ENCODE measurements at places on chromosomes 7 and 10.

DNA sequence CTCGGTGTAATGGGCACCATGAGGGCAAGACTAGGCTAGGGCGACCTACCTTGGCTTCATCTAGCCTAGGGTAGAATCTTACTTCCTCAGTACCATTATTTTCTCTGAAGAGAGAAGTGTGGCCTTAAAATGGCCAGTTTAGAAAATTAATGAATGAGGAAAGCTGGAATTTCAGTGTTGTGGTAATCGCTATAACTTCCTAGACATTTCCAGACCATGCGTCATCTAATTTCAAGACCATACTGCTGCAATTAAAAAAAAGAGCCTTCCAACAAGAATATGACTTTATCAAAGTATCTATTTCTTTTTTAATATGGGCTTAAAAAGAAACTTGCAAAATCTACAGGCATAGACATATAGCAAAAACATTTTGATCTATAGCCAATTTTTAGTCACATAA, 68.5 kb downstream of the CPVL start:
- DNase-seq = no peak

GRCh38 chr7:110988890-110989501, 101.9 kb upstream of the LRRN3 start:
- no peak for DNase-seq

DNA sequence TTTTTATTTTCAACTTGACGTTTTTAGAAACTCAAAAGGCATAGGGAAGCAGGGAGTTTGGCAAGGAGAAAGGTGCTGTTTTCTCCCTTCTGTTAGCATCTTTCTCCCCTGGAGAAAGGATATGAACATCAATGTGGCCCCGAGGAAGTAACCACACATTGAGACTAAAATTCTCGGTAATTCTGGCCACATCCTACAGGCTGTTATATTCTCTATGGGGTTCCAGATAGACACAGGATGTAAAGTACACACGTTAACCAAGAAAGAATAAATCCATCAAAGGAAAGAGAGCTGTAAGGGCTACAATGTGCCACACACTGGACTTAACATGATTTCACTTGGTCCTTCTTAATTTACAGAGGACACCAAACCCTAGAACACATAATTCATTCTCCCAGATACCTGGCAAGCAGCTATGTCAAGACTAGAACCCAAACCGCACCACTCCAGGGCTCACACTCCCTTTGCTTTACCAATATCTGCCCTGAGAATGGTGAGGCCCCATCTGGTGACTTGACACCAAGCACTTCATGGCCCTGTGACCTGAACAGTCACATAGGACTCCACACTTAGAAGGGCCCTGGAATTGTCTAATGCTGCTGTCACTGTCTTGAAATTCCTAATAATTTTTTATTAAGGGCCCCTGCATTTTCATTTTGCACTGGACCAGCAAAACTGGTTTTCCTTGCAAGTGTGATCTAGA, 73.9 kb downstream of the PRLHR start:
- no peak for DNase-seq

DNA sequence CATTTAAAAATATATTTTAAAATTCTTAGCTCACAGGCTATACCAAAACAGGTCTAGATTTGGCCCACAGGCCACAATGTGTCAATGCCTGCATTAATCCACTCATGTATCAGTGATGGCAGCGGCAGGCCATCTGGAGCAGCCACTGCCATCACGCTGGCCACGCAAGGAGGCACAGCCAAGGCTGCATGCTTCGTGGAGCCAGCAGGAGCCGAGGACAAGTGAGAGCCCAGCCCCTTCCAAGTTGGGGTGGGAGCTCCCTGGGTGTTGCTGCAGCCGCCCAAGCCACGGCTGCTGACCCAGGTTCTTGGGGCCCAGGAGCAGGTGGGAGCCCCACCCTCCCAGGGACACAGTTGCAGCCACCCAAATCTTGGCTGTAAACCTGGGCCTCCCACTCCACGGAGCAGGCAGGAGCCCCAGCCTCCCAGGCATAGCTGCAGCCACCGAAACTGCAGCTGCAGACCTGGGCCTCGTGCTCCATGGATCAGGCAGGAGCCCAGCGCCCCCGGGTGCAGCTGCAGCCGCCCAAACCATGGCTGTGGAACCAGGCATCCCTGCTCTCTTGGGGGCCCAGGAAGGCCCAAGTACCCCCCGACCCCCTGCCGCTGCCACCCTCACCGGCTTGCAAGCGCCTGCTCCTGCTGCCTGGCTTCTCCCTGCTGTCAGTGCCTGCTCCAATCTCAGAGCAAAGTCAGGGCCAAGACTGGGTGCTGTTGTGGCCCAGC, 87.3 kb upstream of the CACUL1 start:
- DNase-seq = no peak

DNA sequence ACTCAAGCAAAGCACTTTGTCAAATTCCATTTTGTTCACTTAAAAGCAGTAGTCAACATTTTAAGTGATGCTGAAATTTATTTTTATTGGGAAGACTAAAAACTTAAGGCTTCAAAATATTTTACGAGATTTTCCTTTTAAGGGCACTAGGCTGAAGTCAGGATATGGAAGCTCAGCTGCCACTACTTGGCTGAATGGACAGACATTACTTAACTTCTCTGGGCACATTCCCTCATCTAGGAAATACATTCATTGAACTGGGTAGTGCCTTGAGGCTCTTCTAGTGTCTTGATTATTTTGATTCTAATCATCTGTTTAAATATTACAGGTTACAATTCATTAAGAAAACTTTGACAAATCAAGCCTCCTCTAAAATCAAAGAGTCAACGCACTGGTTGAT, 11.1 kb downstream of the MEOX2 start:
- DNase-seq = no peak

DNA sequence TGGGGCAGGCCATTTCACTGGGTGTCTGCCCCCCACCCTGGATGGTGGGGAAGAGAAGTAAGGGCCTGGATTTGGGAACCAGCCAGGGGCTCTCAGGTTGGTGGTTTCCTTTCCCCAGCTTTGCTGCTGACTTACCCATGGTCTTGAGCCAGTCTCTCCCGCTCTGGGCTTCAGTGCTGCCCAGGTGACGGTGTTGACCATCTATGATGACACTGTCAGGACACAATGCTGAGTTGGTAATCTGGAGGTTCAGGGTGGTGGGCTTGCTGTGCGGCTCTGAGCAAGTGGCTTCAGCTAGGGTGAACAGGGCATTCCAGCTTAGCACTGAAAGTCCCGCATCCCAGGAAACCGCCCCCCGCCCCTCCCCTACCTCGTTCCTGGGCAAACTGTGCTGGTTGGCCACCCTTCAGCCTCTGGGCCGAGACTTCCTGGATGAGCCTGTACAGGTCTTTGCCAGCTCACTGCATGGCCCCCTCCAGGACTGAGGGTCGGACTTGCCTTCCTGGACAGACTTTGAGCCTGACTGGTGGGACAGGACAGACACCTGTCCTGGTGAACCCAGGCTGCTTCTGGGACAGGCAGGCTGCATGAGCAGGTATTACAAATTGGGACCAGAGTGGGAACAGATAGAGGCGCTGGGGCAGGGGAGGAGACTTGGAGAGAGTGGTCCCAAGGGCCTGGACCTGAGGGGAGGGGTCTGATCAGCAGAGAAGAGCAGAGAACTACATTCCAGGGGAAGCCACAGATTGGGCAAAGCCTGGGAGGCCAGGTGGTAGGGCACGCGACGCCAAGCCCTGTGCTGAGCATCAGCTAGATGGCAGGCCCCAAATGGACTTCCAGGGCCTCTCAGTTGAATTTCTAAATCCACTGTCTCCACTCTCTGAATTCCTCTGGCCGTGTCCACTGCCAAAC, 19.9 kb upstream of the ZMIZ1 start:
- no peak for DNase-seq

DNA sequence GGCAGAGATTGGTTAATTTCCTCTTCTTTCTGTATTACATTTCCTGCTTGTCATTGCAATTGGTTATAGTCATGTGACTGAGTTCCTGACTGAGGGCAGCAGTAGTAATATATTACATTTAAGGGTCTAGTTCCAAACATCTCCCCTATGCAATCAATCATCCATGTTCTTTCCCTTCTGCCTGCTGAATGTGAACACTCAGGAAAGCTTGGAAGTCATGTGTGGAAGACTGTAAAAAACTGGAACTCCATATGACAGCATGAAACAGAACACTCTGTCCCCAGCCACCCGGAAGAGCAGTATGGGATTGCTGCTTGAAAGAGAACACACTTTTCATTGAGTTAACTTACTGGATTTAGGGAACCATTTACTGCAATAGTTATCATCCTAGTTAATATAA, 459.7 kb upstream of the SEMA3A start:
- DNase-seq = no peak

- DNase-seq = no peak
Observed at GRCh38 chr7:105636982-105637381, 55.7 kb upstream of the EFCAB10 start.

DNA sequence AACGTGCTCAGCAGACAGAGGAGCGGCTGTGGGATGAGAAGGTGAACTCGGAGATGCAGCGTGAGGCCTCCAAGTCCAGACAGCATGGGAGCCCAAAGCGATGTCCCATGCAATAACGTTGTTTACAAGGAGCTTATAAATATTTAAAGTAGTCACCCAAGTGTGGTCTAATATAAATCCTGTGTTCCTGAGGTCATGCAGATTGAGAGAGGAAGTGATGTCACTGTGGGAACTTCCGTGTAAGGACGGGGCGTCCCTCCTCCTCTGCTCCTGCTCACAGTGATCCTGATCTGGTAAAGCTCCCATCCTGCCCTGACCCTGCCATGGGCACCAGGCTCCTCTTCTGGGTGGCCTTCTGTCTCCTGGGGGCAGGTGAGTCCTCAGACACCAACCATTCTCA, 94.7 kb upstream of the PRSS58 start:
- no peak for DNase-seq

DNA sequence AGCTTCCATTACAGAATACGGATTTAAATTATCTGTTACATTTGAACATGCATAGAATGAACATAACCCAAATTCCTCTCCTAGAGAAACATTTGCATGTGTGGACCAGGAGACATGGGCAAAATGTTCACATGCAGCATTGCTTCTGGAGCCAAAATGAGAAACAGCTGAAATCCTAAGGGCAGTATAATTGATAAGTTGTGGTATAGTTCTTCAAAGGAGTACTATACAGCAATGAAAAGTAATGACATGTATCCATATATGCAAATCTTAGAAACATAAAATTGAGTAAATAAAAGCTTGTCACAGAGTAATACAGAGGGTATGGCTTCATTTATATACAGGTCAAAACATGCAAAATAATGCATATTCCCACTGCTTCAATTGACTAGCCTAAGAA, 77.1 kb downstream of the RAB11FIP2 start:
- DNase-seq = no peak

- no peak for DNase-seq
Observed at GRCh38 chr7:105461518-105461917, 60.6 kb downstream of the PUS7 start.

GRCh38 chr10:117322260-117322659, 53.0 kb downstream of the PDZD8 start:
- no peak for DNase-seq

GRCh38 chr7:17557251-17557671, 258.8 kb downstream of the AHR start:
- DNase-seq = no peak

- DNase-seq = no peak
Observed at GRCh38 chr7:159105832-159106811, 38.5 kb downstream of the VIPR2 start.

- no peak for DNase-seq
Observed at GRCh38 chr7:85630904-85631600, 444.2 kb upstream of the SEMA3D start.

DNA sequence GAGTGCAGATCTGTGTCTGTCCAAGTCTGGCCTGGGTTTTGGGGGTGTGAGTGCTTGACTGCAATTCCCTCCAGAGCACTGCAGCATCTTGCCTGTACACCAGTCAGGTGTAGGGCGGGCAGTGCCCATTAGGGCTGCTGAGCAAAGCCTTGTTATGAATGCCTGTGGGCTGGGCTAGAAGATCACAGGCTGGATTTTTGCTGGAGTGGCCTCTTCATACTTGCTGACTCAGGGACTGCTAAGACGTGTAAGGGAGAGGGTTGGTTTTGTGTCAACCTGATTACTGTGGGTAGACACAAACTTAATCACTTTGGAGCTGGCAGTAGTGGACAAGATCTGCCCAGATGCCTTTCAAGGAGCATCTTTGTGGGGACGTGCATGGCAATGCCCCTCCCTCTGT, 29.6 kb downstream of the DMBT1 start:
- DNase-seq = no peak

GRCh38 chr7:134422008-134422407, 36.9 kb downstream of the AKR1B1 start:
- no peak for DNase-seq

- no peak for DNase-seq
Observed at GRCh38 chr10:84155521-84155920, 16.2 kb downstream of the GHITM start.

DNA sequence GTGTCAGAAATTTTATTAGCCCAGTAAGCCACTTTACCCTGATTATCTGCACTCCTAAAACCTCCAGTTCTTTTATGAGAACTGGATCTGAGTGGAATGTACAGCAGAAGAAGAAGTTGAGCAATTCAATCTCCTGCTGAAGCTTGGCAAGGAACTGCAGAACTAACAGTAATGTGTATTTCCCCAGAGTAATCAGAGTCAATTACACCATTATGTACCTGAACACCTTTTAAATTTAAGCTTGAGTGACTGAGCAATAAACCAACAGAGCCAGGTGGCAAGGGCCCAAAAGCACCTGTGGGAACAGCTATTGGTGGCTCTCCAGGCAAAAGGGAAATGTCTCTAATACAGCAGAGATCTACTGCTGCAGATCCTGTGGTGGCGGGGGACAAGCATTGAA, 40.1 kb upstream of the AKR1C2 start:
- DNase-seq = no peak

- DNase-seq = no peak
Observed at GRCh38 chr7:33774762-33775523, 130.4 kb upstream of the BMPER start.

GRCh38 chr10:92328993-92329392, 38.0 kb downstream of the MARCHF5 start:
- DNase-seq = no peak

DNA sequence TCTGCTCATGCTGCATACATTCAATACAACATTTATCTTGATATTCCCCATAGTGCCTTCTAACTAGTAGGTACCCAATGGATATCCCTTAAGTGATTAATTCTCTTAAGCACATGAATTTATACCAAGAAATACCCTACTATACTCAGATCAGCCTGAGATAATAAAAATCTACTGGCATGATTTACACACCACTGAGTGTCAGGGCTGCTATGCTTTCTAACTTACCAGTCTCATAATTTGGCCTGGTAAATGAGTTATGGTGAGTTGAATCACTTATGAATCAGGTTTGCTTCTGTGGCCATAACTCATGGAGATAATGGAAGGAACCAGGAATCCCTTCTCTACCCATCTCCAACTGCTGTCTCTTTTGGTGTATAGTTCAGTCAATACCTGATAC, 122.8 kb downstream of the THSD7A start:
- DNase-seq = no peak

GRCh38 chr10:78196964-78197363, 163.3 kb downstream of the RPS24 start:
- DNase-seq = no peak

All from esophagus squamous epithelium (tissue), 5 donors.